ENCODE measurements at places on chromosomes 3 and 15. TPM values are rescaled to one million over a fixed set of nuclear protein-coding genes. Genes with fewer than 3 reads are reported as not detected.

- no peak for DNase-seq
Measured at GRCh38 chr15:63495343-63495742, 9.1 kb upstream of the USP3 start.

DNA sequence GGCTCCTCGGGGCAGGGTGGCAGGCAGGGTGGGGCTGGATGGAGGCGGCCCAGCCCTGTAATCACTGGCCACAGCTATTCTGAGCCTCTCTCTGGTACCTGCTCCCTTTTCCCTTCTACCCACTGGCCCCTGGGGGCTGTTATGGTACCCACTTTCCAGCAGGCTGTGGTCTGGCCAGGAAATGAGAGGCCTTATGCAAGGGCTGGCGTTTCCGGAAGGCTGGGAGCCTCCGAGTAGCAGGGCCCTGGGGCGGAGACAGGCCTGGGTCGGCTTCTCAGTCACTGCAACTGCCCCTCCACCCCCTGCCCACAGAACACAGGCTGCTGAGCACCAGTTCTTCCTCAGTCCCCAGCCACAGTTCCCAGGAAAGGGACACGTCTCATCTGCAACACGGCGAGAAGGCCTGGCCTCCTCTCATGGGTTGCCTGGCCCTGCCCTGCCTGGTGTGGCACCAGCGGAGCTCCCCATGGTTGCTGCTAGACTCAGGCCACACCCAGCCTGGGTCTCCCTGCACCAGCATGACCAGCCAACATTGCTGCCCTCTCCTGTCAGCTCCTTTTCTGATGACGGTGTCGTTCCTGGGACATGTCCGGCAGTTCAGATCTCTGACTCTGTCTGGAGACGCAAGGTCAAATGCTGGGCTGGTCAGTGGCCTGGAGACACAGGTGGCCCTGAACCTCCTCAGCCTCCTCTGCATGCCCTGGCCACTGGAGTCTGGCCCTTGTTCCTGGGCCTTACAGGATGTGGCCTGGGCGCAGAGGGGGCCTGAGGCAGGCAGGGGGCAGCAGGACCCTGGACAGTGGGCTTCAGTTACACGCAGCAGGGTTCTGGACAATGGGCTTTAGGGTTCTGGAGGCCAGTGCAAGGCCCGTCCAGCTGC is 6.5 kb downstream of the CHST13 start:
- no peak for DNase-seq

- DNase-seq: no peak
Measured at GRCh38 chr3:65751123-65751700, 287.5 kb downstream of the MAGI1 start.

PAK6 gene
- total RNA-seq: 2.5 TPM

DNA sequence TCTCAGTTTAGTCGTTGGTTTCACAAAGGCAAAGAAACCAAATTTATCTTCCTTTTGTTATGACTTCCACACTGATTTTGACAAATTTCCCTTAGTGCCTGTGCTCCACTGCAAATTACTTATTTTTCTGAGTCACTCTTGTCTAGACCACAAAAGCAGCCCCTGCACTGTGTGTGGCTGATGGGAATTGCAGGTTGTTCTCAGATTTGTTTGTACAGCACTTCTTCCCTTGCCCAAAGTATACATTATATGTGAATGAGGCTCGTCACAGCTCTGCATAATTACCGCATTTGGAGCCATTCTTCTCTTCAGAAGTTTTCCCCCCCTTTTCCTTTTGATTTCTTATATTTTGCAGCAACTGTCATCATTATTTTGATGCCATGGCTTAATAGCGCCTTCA is 354.2 kb upstream of the IL12A start:
- no peak for DNase-seq

AGTR1 gene
- total RNA-seq: 5.4 TPM

Measured in left colon (tissue), 2 donors.